SHP77 (cell line): ENCODE measurements at places on chromosomes 16 and 17.

- DNase-seq = no peak
Measured at GRCh38 chr17:42672038-42672437, 4.8 kb downstream of the PLEKHH3 start.

DNA sequence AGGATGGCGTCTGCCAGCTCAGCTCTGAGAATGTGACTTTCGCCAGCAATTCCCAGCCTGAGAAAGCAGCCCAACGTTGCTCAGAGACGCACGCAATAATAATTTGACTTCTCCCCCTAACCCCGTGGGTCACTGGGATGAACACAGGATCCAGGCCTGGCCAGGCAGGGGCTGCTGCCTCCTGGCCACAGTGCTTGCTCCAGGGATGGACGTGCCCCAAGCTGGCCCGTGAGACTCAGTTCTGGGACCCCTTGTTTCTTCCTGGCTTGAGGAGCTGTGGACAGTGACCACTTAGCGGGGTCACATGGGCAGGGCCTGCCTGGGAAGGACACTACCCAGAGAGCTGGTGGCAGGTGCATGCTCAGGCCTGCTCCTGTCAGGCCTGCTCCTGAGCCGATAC, 13.5 kb upstream of the DPEP1 start:
- no peak for DNase-seq

- DNase-seq = no peak
Measured at GRCh38 chr16:56352351-56353053, 72.8 kb downstream of the AMFR start.

DNA sequence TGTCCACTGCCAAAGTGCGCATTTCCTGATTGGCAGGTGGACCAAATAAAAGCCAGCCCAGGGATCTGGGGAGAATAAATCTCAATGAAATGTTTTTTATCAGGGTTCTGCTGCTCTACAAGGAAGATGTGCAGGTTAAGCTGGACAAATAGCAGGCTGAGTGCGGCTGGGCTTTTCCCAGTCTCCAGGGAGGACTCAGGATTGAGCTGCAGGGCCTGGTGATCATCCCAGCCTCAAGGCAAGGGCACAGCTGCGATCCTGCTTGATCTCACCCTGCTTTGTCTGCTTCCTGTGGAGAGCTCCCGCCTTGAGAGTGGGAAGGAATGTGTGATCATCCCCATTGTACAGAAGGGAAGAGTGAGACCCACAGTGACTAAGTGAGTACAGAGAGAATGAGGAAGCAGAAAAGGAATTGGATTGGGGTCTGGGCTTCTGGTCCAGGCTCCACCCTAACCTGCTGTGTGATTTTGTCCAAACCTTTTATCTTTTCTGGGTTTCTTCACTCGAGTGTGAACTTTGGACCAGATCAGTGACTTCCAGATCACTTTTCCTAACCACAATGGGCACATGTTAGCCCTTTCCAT, 75.3 kb upstream of the CRHR1 start:
- DNase-seq = no peak

DNA sequence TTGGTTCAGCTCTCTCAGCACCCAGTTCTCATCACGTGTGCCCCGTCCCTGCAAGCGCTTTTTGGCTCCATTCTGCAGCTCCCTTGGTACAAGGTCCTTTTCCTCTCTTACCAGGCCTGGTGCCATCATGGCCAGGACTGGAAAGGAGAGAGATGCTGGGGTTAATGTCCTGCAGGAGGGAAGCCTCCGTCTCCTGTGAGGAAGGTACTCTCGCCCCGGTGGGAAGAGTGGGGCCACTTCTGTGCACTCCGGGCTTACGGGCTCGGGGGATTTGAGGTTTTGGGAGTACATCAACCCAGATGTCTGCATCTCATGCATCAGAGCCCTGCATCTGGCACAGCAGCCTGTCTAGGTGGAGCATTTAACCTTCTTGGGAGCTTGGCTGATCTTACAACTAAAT, 10.1 kb downstream of the CTRB2 start:
- DNase-seq = no peak

GRCh38 chr16:10256784-10257641, 74.8 kb upstream of the GRIN2A start:
- DNase-seq = no peak
